Mammary epithelial cell (primary cell): ENCODE measurements at places on chromosomes 4 and X. TPM values are rescaled to one million over a fixed set of nuclear protein-coding genes. Genes with fewer than 3 reads are reported as not detected.

DNA sequence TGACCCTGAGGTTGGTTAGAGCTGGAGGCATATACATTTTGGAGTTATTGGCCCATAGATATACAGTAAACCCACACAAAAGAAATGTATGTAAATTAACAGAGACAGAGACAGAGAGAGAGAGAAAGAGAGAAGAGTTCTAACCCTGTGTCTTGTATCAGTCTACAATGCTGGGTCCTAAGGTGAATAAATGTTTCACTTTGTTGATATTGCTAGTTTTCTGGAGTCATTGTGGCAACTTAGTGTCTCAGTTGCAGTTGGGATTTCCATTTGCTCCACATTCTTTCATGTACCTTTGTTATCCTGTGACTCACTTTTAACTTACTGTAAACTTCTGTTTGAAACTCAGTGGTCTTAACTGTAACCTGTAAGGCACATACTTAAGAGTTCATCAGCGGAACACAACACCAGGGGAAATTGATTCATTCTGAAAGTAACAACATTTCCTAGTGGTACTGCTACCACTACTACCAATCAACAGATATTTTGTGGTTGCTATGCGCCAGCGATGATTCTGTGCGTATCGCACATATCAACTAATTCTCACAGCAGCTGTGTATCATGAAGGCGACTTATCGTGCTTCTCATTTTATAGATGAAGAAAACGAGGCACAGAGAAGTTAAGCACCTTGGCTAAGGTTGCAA is 38.5 kb upstream of the ETDA start:
- no peak for DNase-seq

SASH3 gene
- not detected in 2 replicates for total RNA-seq

GRCh38 chr4:673349-674091 is 556 bp downstream of the ATP5ME start:
- no peak for DNase-seq

- no peak for DNase-seq
These were observed 110.6 kb upstream of the C1QTNF7 start for GRCh38 chr4:15317246-15317645.

DNA sequence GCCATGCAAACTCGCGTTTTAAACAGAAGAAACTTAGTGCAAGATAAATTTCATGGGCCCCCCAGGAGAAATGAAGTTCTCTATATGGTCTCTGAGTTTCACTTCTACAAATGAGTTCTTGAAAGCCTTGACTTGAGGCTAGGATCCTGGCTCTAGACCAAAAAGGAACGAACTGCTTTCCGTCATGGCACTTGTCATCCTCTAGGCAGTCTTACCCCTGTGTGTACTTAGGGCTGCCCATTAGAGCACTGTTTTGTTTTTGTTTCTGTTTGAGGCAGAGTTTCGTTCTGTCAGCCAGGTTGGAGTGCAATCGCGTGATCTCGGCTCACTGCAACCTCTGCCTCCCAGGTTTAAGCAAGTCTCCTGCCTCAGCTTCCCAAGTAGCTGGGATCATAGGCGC is 29.0 kb downstream of the RNF4 start:
- no peak for DNase-seq

NR3C2 gene
- total RNA-seq: 0.40 and 0.69 TPM in 2 replicates

DNA sequence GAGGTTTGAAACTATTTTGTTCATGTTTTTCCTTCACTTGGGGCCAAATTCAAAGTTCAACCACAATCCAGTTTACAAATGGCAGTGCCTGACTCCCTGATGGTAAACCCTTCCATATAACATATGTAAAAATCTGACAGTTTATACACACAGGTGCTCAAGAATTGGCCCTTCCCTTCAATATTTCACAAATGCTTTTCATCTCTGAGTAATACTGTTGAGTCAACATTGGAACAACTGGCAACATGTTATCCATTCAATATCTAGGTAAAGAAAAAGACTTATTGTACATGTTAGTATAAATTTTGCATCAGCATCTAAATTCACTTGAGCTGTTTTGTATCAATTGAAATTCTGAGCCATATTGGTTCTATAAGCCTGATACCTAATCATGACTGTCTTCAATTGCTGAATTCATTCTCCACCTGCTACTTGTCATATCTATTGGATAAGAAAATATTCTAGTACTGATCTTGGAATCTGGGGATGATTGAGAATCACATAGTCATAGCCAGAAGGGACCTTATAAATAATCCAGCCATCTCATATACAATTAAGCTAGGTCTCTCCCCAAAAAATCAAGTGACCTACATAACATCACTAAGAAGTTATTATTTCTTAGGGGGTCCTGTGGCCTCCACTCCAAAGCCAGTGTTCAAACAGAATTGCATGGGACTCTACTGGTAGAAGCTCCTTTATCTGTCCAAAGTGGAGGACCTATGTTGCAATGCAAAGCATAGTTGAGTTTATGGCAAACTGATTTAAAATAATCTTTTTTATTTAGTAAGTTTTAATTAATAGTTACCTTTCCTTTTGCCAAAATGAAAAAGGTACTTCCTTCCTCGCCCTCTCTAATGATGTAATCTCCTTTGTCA is 61.9 kb downstream of the PRKG2 start:
- peak; percentile 65 for DNase-seq

MAGEA6 gene
- not detected for total RNA-seq

ELK1 gene
- total RNA-seq: 42.0 and 44.7 TPM in 2 replicates

DNA sequence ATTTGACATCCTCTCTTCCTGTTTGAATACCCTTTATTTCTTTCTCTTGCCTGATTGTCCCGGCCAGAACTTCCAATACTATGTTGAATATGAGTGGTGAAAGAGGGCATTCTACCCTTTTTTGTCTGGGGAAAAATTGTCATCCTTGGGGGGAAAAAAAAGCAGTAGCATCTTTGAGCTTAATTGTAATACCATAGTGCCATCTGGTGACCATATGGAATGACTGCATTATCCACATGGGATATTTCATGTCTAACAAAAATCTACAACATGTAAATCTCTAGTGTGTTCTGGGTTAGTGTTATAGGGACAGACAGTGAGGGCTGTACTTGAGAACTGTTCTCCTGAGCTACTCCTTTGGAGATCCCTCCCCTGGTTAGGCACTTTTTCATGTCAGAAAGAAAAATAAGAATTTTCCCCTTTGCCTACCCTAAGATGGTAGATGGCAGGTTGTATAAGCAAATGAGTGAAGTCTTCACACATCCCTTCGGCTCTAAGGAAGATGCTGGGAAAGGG is 26.0 kb downstream of the CAPN6 start:
- DNase-seq: peak; percentile 5

GRCh38 chr4:37562592-37562991 is 123.6 kb downstream of the RELL1 start:
- DNase-seq: peak; percentile 46

GRCh38 chr4:78796526-78796925 is 20.4 kb downstream of the BMP2K start:
- no peak for DNase-seq

- no peak for DNase-seq
These were observed 272.6 kb downstream of the GPM6A start for GRCh38 chr4:175539498-175539897.

DNA sequence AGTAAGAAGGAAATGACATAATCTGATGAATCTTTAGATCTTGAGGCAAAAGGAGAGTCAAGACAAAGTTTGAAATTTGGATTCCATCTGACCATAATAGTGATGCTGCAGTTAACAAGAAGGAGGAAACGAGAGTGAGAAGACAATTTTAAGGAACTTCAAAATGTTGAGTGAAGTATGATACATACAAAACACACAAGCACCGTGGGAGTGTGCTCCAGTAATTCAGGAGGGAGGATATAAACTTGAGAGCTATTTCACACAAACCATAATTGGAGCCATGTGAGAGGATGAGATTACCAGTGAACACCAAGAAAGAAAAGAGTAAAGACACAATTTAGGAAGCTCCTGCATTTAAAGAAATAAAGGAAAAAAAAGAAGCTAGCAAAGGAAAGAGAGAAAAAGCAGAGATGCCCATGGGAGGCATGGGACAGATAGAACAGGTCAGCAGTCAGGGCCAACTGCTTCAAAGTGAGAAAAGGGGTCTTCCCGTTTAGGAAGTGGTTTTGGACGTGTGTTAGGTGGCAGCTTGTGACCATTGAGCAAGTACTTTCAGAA is 150.7 kb upstream of the SLC7A11 start:
- DNase-seq: no peak

- no peak for DNase-seq
These were observed 8.5 kb downstream of the RBM47 start for GRCh38 chr4:40621229-40621591.
